NCI-H2081 (cell line): ENCODE measurements at places on chromosomes 2 and 18.

- DNase-seq = no peak
These were observed 1.6 kb downstream of the KCNE4 start for GRCh38 chr2:223053484-223054192.

DNA sequence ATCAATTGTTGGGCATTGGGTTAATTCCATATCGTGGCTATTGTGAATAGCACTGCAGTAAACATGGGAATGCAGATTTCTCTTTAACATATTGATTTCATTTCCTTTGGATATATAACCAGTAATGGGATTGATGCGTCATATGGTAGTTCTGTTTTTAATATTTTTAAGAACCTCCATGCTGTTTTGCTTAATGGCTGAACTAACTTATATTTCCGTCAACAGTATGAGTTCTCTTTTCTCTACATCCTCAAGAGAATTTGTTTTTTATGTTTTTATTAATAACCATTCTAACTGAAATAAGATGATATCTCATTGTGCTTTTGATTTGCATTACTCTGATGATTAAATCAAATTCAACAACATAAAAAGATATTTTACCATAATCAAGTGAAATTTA, 228.5 kb upstream of the FSIP2 start:
- DNase-seq = no peak

DNA sequence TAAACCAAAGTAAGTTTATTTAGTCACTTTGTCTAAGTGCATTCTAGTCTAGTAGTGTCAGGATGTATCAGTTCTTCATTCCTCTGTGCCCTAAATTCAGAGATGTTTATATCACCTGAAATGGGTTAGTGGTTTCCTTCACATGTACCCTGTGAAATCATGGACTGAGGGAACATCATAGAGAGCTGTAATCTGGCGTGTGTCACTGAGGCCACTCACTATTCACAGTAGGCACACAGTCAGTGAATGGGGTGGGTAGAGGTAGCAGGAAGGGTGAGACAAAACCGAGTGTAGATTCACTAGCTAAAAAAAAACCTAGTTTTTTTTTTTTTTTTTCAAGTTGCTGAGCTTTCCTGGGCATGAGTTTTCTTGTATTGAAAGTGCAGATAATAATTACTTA, 5.6 kb downstream of the KIF5C start:
- DNase-seq = no peak

DNA sequence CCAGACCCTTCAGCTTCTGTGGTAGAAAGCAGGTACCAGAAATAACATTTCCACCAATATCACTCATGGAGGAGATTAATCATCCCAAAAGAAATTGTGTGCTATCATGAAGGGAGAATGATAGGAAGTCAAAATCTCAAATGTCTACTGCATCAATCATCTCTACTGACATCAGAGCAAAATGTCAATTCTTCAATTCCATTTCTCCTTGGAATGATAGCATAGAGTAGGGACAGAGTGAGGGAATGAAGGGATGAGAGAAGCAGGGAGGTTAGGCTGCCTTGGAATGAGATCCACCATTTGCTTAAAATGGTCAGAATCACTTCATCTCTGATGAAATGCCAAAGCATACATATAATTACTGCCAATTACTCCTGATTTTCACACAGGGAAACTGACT, 371.8 kb upstream of the ACVR2A start:
- no peak for DNase-seq

- DNase-seq = no peak
These were observed 186.9 kb upstream of the PIEZO2 start for GRCh38 chr18:11336241-11336640.

DNA sequence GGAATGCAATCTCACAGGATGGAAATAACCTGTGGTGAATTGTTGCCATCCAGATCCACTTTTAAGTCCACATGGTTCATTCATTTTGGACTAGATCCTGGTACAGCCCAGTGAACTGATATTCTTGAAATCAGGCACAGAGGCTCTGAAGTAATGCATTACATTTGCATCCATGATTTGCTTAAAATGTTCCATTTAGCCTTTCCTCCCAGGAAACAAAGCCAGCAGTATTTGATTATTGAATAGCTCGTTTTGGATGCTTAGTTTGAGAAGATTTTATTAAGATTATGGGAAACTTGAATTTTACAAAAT, 995.8 kb upstream of the CDH2 start:
- no peak for DNase-seq

DNA sequence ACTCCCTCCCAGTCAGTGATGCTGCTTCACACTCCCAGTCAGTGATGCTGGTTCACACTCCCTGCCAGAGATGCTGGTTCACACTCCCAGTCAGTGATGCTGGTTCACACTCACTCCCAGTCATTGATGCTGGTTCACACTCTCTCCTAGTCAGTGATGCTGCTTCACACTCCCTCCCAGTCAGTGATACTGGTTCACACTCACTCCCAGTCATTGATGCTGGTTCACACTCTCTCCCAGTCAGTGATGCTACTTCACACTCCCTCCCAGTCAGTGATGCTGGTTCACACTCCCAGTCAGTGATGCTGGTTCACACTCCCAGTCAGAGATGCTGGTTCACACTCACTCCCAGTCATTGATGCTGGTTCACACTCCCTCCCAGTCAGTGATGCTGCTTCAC, 34.3 kb upstream of the KCNG2 start:
- DNase-seq = no peak

GRCh38 chr2:86417961-86418360, 23.2 kb upstream of the KDM3A start:
- no peak for DNase-seq

- no peak for DNase-seq
These were observed 51.8 kb downstream of the TTC21B start for GRCh38 chr2:165901620-165902298.

DNA sequence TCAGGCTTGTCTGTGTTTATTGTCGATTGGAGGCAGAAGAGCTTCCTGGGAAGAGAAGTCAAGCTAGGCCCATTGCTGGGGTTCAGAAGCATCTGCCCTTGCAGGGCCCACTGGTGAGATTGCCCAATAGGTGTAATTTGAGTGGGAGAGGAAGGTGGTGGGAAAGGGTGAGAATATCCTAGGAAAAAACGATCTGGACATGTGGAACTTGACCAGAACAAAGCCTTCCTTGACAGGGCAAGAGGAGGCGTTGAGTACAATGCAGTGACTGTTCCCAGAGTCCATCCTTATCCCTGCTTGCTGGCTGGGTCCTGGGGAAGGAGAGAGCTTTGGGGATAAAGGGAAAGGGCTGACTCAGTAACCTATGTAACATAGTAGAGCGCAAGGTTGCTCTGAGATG, 27.1 kb downstream of the NABP1 start:
- no peak for DNase-seq

- no peak for DNase-seq
These were observed 565.7 kb downstream of the ZEB2 start for GRCh38 chr2:143954186-143954585.

- no peak for DNase-seq
These were observed 1.5 kb downstream of the DAPL1 start for GRCh38 chr2:158796652-158797051.

- DNase-seq = no peak
These were observed 369.8 kb downstream of the ARHGAP15 start for GRCh38 chr2:143499061-143499460.

- DNase-seq = no peak
These were observed 600.1 kb upstream of the FSHR start for GRCh38 chr2:49754381-49754780.

- no peak for DNase-seq
These were observed 54.3 kb downstream of the RAB10 start for GRCh38 chr2:26088038-26088643.

GRCh38 chr2:88048541-88048940, 7.0 kb downstream of the KRCC1 start:
- no peak for DNase-seq

- DNase-seq = no peak
These were observed 70.9 kb downstream of the ZEB2 start for GRCh38 chr2:144449028-144449406.

- DNase-seq = no peak
These were observed 461.4 kb downstream of the GALR1 start for GRCh38 chr18:77711096-77711495.

DNA sequence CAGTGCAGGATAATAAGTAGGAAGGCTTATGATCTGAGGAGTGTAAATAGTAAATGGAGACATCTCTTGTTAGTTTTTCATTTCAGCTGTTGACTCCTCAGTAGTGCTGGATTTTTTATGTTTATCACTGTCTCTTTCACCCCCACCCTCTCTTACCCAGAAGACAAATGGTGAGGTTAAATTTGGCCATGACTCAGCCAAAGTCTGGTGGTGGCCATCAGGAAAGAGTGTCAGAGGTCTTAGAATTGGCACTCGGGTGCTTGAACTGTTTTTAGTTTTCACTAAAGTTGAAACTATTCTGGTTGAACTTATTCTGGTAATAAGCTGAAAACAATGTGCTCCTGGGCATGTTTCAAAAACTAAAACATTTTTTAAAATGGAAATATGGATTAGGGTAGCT, 123.3 kb downstream of the FHOD3 start:
- no peak for DNase-seq

GRCh38 chr2:199744724-199745123, 106.3 kb downstream of the FTCDNL1 start:
- no peak for DNase-seq

GRCh38 chr18:6423289-6423688, 8.6 kb upstream of the L3MBTL4 start:
- DNase-seq = no peak

GRCh38 chr18:70659036-70659925, 370.4 kb downstream of the SOCS6 start:
- no peak for DNase-seq

DNA sequence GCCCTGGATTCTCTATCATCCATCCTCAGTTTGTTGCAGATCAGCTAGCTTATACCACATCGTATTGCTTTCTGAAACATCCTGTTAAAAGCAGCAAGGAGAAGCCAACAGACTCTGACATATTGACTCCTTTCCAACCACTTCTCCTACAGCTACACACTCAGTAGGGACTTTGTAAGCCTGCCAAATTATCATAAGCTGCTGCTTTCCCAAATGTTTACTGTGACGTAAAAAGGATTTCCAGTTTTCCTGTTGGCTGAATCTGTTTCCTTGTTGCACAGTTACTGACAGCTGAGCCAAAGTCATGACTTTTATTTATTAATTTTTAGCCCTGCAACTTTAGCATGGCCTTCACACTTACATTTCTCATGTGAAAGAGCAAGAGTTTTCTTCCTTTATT, 294.3 kb downstream of the KCNJ3 start:
- peak; percentile 71 for DNase-seq

- DNase-seq = no peak
These were observed 16.2 kb downstream of the SH2D6 start for GRCh38 chr2:85434696-85435095.

- DNase-seq = no peak
These were observed 108.6 kb upstream of the LRRTM1 start for GRCh38 chr2:80413136-80413535.

GRCh38 chr2:26176279-26176615, 3.4 kb downstream of the GAREM2 start:
- no peak for DNase-seq

- DNase-seq = no peak
These were observed 127.9 kb downstream of the THADA start for GRCh38 chr2:43467891-43468290.

DNA sequence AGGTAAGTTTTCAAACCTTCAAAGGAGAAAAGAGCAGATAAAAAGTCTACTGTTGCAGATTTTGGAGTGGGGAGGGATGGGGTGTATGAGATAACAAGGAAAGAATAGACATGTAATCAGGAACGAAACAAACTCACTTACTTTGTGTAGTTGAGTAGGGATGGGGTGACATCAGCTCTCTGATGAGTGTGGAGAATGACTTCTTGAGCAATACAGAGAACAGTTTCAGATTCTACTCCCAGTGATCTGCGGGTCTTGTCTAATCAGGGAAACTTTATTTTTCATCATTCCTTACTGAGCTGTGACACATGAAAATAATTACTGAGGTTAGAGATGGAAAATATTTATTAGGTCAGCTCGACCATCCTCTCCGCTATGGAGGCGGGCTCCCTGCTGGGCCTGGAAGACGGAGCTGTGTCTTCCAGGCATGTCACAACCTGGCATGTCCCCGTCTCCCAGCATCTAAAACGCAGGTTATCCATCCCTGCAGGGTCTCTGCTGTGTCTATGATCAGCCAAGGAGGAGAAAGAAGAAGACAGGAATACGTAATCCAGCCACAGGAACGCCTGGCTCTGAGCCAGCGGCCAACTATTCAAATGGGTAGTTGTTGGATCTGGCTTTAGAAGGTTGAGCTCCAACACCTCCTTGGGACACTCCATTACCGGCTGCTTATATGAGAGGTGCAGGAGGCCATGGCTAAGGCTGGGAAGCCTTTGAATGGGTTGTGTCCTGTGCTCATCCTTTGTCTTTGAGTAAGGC, 99.0 kb upstream of the SATB2 start:
- DNase-seq = no peak

GRCh38 chr2:197075754-197076337, 149.3 kb upstream of the PGAP1 start:
- no peak for DNase-seq

DNA sequence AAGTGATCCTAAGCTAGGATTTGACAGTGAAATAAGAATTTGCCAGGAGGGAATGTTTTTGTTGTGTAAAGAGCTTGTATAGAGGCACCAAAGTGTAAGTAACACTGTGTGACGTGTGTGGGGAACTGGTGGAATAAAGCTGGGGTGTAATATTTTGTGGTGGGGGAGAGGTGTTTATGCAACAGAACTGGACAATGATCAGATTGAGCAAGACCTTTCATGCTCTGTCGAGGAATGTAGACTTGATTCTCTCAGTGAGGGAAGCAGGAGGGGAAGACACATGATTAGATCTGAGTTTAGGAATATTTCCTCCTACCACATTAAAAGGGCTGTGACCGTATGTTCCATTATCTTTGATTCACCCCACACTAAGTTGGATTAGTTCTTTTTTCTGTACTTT, 43.6 kb downstream of the EFEMP1 start:
- DNase-seq = no peak

DNA sequence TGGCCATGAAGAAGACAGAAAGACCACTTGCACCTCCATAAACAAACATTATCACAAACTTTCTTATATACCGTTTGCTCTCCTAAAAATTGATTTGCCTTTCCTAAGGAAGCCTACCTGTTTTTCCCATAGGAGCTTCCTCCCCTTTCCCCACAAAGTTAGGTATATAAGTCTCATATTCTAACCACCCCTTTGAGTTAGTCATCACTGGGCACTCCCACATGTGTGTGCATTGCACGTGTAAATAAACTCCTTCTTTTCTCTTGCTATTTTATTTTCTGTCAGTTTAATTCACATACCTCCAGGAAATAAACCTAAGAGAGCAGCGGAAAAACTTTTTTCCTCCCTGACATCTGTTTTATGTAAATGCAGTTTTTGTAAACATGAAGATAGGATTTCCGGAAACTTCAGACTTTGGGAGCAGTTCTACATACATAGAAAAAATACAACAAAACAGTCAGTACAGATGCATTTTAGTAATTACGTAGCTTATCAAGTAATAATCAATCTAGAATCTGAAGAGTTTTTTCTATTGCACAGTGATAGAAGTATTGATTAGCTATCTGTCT, 46.6 kb downstream of the PLCL1 start:
- no peak for DNase-seq

DNA sequence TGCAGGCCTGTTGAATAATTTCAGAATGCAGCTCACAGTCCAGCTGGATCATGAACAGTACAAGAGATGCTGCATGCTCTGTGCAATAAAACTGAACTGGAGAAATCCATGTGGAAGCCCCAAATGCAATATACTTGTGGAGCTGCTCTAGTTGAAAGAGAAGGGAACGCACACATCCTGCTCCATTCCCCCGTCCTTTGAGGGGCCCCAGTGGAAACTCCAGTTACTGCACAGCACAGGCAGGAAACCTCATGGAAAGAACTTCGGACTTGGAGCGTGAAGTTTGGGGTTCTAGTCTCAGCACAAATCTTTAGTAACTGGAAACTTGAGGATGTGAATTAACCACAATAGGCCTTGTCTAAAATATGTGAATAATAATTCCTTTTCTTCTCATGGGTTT, 73.2 kb downstream of the PLA2R1 start:
- DNase-seq = no peak
